ENCODE measurements at places on chromosomes 6 and 20.

DNA sequence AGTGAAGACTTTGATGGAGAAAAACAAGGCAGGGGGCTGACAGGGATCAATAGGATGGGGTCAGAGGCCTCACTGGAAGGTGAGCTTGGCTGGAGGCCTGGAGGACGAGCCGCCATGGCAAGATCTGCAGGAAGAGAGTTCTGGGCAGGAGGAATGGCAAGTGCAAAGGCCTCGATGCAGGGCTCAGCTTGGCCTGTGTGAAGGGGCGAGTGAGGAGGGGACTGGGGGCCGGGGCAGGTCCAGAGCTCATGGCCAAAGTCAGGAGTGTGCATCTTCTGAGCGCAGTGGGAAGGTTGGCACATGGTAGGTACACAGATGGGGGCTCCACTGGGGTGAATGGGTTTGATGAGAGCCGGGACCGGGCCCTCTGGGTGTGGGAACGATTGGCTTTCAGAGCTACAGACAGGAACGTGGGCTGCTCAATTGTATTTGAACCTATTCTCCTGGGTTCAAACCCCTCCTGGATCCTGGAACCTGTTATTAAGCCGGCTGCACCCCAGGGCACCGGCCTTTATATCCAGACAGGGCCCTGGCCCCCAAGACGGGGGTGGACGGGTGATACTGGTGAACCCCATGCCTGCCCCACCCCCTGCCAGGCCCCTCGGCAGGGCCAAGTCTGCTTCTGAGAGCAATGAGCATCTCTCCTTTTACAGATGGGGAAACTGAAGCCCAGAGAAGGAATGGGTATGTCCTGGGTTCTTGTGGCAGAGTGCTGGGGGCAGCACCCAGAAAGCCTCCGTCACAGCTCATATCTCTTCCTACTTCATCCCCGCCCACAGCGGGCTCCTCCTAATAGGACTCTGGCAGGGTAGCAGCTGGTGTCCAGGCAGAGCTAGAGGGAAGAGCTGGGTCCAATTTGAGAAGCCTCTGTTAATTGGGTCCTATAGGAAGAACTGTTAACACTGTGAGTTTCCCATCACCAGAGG, 106.1 kb downstream of the CEBPB start:
- DNase-seq: no peak

DNA sequence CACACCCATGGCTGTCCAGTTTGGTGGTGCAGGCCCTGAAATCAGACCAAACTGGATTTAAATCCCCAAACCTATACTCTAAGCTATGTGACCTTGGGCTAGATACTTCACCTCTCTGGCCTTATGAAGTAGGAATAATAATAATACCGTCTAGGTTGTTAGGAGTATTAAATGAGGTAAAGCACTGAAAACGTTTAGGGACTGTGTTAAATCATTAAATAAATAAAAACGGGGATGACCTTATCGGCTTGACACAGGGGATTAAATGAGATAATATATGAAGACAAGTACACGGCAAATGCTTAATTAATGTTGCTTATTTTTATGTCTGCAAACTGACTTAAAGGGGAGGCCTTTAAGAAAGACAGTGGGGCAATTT, 672 bp upstream of the STK4 start:
- no peak for DNase-seq

DNA sequence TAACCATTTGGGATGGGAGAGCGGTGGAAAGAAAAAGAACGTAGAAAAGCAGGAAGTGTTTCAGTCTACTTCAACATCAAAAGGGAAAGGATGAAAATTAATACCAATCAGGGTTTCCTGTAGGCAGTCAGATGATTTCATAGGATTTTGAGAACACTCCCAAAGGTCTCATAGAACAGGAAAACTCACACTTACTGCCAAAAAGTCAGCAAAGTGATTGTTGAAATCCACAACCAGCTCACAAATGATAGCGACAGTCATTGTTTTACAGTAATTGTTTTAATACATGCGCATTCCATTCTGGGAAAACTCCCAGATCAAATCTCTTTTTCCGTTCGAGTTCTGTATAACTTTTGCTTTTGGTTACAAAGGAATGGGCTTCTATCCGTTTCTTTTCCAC, 5.3 kb upstream of the CNKSR3 start:
- no peak for DNase-seq

DNA sequence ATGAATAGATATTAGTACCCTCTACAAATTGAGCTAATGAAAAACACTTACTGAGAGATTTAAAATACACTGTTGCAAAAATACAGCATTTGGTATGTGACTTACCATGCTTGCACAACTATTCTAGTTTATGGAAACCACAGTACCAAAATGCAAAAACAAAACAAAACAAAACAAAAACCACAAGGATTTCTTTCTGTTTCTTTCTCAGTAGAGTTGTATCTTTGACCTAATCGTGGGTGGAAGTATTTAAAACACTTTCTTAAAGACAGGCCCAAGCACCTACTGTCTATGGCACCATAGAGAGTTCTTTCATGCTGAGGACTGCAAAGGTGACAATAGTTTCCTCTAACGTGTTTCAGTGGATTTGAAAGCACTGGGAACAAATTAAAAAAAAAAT, 95.3 kb upstream of the C6orf118 start:
- DNase-seq: no peak

- DNase-seq: no peak
Measured at GRCh38 chr6:1004885-1005630, 306.8 kb upstream of the FOXQ1 start.

DNA sequence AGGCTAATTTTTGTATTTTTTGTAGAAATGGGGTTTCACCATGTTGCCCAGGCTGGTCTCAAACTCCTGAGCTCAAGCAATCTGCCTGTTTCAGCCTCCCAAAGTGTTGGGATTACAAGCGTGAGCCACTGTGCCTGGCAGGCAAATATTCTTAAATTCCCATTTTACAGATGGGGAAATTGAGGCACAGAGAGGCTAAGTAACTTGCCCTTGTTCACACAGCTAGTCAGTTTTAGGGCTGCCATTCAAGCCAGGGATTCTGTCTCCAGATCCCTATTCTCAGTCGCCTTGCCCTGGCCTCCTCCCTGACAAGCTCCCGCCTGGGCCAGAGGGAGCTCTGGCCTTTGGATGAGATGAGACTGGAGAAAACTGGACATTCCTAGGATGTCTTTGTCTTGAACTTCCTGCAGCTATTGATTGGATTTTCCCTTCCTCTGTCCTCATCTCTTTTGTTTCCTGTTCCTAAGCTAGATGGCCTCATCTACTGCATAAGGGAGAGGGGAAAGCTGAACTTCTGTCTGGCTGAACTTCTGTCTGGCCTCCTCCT, 90.5 kb downstream of the NDUFAF5 start:
- DNase-seq: no peak

DNA sequence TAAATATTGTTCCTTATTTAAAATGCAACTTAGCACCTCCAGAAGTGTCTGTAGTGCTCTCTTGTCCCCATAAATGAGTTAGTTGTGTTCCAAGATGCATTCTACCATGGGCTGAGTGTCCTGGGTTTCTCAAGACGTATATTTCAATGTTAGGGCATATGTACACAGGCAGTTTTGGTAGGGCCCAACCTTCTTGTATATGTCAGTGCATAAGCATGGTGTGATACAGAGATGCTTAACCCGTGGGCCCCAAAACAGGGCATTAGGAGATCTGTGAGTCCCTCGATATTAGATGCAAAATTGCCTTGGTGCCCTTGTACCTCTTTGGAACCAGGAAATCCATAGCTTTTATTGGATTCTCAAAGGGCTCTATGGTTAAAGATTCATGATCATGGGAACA, 91.5 kb upstream of the HIVEP1 start:
- no peak for DNase-seq

DNA sequence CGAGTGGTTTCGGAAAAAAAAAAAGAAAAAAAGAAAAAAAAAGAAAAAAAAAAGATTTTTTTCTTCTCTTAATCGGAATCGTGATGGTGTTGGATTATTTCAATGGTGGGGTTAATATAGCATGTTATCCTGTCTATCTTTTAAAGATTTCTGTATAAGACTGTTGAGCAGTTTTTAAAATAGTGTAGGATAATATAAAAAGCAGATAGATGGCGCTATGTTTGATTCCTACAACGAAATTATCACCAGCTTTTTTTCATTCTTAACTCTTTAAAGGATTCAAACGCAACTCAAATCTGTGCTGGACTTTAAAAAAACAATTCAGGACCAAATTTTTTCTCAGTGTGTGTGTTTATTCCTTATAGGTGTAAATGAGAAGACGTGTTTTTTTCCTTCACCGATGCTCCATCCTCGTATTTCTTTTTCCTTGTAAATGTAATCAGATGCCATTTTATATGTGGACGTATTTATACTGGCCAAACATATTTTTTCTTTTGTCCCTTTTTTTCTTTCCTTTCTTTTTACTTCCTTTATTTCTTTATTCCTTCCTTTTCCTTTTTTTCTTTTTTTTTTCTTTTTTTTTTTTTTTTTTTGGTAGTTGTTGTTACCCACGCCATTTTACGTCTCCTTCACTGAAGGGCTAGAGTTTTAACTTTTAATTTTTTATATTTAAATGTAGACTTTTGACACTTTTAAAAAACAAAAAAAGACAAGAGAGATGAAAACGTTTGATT, 3.6 kb downstream of the SOX4 start:
- peak; percentile 48 for DNase-seq

DNA sequence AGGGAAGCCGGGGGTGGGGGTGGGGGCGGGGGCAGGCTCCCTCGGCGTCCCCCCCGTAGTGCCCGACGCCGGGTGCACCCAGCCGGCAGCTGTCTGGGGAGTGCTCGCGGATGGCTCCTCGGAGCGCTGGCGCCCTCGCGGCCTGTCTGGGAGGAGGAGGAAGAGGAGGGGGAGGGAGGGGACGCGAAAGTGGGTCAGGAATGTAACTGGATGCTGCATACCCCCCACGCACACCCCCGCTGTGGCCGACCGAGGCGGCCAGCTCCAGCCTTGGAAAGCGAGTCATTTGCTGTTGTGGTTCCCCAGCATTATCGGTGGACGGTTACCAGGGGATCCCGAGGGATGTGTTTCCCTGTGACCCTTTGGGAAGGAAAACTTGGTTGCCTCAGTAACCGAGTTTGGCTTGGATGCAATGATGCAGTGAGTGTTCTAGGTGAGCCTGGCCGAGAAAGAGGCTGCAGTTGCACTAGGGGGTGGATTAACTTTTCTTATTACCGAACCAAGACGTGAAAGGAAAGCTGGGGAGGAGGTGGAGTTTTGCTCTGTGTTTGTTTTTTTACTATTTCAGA, 55.2 kb upstream of the RREB1 start:
- DNase-seq: peak; percentile 16

GRCh38 chr6:12132351-12133222, 120.5 kb downstream of the HIVEP1 start:
- no peak for DNase-seq

DNA sequence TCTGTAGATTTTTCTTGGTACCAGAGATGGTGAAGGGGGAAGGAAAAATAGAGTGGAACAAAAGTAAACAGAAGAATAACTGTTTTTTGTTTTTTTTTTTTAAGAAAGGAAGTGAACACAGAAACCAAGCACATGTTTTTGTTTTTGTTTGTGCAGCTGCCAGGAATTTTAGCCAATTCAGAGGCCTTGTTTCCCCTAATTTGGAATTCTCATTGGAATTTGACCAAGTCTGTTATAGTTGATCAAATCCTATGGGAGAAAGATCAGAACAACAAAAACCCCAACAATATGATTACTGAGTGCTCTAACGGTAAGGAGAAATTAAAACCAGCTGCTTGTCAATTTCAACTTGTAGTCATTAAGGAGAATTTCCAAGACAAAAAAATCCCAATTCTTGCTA, 18.2 kb upstream of the IL22RA2 start:
- DNase-seq: no peak

GRCh38 chr6:158895661-158896060, 76.5 kb upstream of the EZR start:
- no peak for DNase-seq

DNA sequence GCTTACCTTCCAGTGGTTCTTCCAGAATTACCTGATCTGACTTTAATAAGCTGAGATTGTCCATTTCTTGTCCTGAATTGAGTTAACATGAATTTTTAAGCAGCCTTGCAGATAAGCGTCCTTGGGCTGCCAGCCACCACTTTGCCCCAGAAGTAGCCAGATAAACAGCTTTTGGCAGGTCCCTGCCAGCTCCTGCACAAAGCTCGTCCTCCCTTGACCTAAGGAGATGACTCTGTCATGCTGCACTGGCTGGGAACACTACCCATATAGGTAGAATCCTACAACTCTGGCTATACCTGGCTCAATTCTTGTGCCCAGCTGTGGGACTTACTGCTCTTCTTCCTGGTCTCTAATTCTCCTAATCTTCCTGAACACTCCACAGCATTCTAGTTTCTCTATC, 39.6 kb upstream of the AAR2 start:
- DNase-seq: no peak

- peak; percentile 54 for DNase-seq
Measured at GRCh38 chr20:20568604-20569205, 143.7 kb downstream of the RALGAPA2 start.

Measured in NCI-H1694 (cell line).